ENCODE measurements at places on chromosomes 1 and 21. TPM values are rescaled to one million over a fixed set of nuclear protein-coding genes. Genes with fewer than 3 reads are reported as not detected.

DNA sequence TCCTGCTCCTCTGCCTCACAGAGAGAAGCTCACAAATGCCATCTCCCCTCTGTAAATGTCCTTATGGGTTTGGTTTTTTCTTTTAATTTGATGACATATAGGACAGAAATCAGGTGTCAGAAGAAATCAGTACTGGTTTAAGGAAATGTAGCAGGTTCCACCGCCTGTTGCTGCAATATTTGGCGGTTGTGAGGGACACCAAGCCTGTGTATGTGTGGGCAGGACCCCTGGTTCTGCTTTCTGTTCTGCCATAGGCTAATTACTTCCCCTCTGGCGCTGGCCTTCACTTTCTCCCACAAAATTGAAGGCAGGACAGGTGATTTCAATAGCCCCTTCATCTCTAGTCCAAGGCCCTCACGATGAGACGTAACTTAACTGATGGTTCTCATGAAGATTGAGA, 69.2 kb downstream of the PRDM2 start:
- DNase-seq: no peak

- DNase-seq: no peak
Observed at GRCh38 chr1:43868741-43869067, 64.9 kb upstream of the ARTN start.

- no peak for DNase-seq
Observed at GRCh38 chr1:198228925-198229324, 72.1 kb downstream of the NEK7 start.

DNA sequence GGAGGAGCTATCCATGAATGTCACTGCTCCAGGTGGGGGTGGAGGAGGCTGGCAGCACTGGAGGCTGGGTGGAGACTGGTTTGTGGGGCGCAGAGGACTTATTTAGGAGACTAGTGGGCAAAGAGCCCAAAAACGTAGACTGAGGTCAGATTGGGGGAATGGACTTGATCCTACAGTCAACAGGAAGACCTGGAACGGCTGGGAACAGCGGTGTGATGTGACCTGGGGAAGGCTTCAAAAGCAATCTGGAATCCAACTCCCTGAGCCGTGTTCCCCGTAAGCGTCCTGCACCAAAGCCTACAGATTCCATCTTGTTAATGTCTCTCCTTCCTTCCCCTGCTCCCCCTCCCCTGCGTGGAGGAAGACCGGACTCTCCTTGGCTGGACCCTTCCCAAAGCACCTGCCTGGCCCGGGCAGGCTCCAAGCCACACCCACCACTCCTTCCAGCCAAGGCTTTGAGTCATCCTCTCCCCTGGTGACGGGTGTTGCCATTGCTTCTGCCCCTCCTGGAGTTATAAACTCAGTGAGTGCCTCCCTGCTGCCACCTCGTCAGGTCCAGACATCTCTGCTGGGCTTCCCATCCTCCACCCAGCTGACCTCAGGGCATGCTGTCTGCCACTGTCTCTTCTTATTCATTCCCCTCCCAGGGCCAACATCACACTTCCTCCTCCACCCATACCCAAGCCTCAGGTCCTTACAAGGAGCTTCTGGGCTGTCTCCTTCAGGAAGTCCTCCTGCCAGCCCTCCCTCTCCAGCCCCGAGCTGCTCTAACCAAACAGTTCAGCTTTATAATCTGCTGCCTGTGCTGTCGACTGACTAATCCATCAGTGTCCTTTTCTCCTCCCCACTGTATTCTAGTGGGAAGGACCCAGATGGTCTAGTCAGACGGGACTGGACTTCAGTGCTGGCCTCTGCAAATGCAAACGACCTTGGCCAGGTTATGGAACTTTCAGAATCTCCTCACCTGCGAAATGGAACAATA, 1.6 kb upstream of the CLSTN1 start:
- no peak for DNase-seq

DNA sequence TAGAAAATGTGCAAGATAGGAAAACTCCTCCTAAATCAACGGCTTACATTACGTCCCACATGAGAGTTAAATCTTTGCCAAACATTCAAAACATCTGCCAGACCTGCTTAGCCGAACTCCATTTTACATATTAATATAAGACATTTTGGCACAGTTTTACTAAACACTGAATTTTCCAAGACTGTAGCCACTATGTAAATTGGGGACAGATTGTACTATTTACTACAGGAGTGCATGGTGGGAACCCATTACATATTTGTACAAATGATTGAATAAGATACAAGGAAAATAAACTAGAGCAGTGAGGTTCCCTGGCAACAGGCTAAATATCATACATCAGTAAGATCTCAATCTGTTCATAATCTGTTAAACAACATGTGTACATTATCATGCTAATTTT, 1234.4 kb downstream of the KCNT2 start:
- DNase-seq: no peak

Gene BLACAT1
- 3.8 TPM for total RNA-seq

- DNase-seq: no peak
Observed at GRCh38 chr1:93768380-93768863, 86.8 kb upstream of the BCAR3 start.

GRCh38 chr1:230281556-230281955, 144.6 kb downstream of the PGBD5 start:
- DNase-seq: no peak

DNA sequence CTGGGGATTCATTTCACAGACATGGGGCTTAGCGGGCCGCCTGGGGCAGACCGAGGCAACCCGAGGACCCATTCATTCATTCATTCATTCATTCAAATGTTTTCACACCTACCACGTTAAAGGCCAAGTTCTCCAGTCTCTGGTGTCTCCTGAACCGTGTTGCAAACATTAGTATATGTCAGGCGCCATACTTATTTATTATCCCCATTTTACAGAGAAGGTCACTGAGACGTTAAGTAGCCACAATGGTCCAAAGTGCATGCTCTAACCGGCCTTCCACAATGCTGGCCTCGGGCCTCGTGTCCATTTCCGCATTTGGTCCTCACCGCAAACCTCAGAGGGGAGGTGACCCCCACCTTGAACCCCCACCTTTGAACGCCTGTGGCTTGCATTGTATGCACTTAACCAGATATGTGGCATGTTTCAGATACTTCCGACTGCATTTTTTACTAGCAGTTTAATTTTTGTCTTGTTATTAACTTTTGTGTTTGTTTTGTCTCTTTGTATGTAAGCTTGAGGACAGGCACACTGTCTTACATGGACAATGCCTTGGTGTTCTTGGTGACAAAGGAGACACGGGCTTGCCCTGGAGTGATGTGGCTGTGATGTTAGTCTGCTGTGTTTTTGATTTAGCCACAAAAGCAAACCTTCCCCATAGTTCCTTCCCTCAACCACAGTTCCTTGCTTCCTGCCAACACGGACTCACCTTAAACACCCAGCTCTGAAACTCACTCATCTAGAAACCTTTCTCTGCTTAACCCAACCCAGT, 1.2 kb upstream of the IFFO2 start:
- no peak for DNase-seq

DNA sequence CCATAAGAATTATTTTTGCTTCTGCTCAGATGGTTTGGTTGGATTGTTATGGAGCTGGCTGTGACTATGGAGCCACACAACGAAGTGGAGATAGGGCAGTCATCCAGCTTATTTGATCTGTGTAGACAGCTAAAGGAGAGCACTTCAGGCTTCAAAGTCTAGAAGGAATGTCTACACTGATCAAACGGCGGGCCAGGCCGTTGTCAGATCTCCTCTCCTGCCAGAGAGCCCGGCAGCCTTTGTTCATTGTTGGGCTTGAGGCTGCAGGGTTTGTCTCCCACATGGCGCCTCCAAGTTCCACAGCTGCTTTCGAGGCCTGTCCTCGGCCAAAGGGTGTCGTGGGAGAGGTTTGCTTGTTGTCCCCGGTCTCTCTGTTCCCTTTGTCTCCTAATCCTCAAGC, 2.8 kb upstream of the STMN1 start:
- DNase-seq: no peak

DNA sequence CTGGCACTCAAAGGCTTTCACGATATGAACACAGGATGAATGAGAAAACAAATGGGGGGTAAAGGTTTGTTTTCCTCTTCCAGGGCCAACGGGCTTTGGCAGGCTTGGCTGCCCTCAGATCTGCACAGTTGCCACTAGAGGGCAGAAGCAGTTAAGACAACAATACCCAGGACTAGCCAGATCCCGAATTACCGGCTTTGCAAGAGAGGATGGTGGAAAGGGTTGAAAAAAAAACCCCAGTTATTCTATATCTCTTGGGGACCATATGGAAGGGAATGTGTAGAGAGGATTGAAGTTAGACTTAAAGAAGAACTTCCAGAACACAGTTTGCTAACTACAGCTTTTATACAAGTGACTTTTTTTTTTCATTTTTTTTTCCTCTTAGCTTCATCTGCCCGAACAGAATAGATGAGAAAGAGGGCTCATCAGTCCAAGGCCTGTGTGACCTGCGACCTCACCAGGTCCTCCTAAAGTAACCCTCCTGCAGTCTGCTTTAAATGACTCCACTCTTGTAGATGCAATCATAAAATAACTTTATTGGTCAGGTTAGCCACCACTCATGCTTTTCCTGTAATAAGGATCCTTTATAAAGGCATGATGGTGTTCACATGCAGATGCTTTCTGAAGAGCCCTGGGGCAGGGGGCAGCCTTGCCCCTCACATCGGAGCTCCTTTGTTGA, 10.7 kb downstream of the FMOD start:
- DNase-seq: peak; percentile 62

Gene KCNK1
- total RNA-seq: 0.56 TPM

Gene SERPINC1
- not detected for total RNA-seq

GRCh38 chr1:89608319-89608983, 24.5 kb upstream of the LRRC8C start:
- DNase-seq: no peak

- no peak for DNase-seq
Observed at GRCh38 chr1:231272880-231273279, 31.9 kb downstream of the GNPAT start.

DNA sequence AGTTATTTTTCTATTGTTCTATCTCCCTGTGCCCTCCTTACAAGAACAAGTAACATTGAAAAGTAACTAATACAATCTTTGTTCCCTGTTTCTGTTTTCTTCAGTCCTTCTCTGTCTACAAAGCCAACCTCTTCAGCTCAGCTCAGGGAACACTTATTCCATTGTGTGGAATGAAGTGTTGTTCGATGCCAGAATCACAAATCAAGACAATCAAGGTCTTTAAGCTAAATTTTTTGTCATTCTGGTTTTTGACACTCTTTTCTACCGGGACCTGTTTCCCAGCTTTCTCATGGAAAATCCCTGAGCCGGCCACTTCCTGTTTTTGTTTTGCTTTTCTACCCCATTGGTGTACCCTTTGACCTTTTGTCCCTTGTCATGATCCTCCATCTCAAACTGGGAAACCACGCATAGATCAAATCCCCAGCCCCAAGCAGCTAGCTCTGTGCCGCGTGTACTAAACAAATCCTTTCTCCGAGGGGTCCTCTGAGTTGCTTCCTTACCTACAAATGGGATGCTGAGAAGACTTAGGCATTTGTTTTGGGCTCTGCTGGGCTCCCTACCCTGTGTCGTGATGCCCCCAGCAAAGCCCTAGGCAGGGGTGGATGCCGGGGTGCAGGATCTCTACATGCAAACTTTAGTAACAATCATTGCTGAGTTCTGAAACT, 141.8 kb downstream of the TOMM20 start:
- DNase-seq: no peak

- DNase-seq: no peak
Observed at GRCh38 chr1:64755361-64755760, 10.5 kb downstream of the RAVER2 start.

- DNase-seq: no peak
Observed at GRCh38 chr1:107964336-107965109, 457 bp downstream of the VAV3 start.

Gene DNAJC28
- total RNA-seq: 2.4 TPM

DNA sequence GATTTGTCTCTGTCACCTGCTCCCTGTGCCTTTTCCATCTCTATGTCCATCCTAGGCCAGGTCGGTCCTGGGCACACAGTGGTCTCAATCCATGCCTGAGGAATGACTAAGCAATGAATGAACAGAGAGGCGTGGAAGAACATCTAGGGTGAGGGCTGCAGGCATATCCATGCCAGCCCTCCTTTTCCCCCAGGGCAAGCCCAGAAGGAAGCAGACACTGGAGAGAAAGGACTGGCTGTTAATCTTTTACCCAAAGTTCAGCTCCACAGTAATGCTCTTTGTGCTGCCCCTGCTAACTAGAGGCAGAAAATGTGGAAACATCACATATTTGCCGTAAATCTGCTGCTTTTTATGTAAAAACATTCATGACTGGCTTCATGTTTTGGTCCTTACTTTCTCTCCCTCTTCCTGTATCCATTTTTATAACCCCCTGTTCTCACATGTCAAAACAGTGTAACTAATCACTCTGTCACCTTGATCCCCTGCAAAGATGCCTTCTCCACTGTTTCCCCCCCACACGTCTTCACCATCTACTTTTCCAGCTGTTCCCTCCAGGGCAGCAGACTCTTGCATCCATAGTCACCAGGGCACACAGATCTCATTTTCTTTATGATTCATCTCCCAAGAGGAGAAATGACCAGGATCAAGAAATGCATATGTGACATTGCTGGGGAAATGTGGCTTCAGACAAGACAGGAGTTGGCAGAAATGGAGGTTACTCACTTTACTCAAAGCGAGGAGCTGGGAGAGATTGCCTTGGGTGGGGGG, 166.4 kb upstream of the PROX1 start:
- DNase-seq: no peak

Gene BACE2
- 16.9 TPM for total RNA-seq

Gene E2F2
- 23.5 TPM for total RNA-seq

Gene NEGR1
- total RNA-seq: 1.1 TPM

Gene OR2L3
- not detected for total RNA-seq

- no peak for DNase-seq
Observed at GRCh38 chr1:46159516-46159915, 15.4 kb upstream of the TSPAN1 start.

GRCh38 chr1:63448731-63449246, 74.2 kb downstream of the ITGB3BP start:
- no peak for DNase-seq

- no peak for DNase-seq
Observed at GRCh38 chr21:17650292-17650691, 37.6 kb upstream of the BTG3 start.

DNA sequence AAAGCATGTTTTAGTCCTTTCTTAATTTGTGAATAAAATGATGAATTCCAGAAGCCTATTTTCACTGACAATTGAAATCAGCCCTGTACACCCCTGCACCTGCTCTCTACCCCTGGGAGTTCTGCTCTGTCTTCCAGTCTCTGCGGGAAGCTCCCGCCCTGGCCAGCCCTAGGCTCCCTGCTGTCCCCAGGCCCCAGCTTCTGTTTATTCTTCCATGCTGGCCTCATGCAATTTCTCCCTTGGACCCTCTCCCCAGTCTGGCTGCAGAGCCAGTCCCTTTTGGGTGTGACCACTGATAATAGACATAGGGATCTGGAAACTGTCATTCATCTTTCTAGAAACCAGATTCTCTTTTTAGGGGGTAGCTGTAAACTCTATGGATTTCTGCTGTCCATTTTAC, 258.6 kb downstream of the GRIK3 start:
- no peak for DNase-seq

DNA sequence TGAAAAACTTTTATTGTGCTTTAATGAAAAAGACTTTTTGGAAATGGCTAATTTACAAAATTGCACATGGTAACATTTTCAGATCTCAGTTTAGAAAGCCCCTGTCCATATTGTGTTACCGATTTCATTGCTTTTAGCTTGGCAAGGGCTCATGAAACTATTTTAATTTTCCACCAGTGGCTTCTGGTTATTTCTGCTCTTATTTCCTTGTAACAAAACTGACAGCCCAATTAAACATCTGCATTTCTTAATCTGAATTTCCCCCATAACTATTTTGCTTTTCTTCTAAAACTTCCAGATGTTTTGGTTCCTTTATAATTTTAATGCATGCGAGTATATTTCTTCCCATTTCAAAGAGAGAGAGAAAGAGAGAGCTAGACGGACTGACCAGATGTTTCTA, 264.8 kb downstream of the PTPRC start:
- no peak for DNase-seq

Gene KLHDC9
- total RNA-seq: 8.0 TPM

Data from neural crest cell (in vitro differentiated cells).